ENCODE measurements at places on chromosomes 5 and 9.

DNA sequence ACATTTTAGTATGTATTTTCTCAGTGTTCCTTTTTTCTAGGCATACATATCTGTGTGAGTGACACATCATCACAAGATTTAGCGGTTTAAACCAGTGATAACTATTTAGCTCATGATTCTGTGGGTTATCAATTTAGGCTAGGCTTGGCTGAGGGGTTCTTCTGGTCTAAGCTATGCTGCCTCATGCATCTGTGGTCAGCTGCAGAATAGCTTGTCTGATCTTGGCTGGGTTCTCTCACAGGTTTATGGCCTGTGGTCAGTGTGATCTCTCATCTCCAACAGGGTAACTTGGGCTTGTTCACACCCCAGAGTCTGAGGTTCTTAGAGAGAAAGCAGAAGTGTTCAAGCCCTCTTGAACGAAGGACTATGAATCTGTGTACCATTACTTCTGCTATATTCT lies 363.3 kb downstream of the KDM4C start:
- DNase-seq = no peak

DNA sequence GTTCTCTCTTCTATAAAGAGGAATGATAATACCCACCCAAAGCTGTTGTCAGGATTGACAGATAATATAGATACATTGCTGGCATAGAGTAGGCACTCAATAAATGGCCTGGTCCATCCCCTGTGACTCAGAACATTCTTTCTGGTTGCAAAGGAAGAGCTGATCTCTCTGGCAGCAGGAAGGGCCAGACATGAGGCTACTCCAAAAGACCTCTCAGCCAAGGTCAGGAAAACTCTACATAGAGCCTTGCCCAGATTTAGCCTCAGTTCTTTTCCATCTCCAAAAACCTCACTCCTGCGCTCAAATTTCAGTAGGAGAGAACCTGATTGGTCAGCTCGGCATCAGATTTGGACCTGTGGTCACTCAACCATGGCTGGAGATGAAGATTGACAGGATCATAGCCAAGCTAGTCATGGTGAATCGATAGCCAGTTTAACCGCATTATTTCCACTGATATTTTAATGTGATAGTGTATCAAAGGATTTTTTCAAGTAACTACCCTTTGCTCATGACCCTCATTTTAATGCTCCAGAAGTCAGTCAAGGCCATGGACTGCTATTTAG lies 319.6 kb downstream of the DRD1 start:
- no peak for DNase-seq

DNA sequence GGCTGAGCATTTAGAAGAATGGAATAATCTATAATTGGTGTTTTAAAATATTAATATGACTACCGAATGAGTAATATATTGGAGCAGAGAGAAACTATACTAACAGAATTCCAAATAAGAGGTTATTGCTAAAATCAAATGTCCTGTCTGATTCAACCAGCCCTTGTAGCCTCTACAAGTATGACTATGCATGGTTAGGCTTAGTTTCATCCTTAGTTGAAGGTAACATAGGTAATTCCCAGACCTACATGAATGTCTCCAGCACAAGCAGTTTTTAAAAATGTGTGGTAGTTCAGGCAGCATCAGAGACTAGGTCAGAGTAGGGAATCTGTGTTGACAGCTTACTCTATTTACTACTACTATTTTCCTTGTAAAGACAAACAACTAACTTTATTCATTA lies 51.7 kb upstream of the SLC27A6 start:
- no peak for DNase-seq

DNA sequence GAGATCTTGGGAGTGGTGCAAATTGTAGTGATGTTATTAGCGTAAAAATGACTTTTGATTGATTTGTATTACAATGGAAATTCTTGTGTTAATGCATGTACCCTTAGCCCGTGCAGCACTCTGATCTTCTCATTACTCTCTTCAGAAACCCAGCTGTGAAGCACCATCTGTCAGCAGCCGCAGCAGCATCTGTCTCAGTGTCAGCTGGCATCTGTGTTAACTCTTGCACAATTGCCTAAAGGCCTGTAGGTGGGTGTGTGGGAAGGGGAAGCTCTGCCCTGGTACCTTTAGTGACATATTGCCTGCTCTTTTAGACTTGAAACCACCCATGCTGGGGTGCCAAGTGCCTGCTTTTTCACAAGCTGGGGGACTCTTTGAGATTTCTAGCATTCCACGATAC lies 101.3 kb downstream of the FBXL7 start:
- DNase-seq = peak; percentile 18

GRCh38 chr5:108345541-108346171 lies 36.2 kb downstream of the FBXL17 start:
- peak; percentile 19 for DNase-seq

GRCh38 chr9:133146746-133147411 lies 16.8 kb downstream of the GBGT1 start:
- DNase-seq = no peak

- DNase-seq = no peak
Observed at GRCh38 chr9:30967476-30967875, 1417.0 kb upstream of the ACO1 start.

DNA sequence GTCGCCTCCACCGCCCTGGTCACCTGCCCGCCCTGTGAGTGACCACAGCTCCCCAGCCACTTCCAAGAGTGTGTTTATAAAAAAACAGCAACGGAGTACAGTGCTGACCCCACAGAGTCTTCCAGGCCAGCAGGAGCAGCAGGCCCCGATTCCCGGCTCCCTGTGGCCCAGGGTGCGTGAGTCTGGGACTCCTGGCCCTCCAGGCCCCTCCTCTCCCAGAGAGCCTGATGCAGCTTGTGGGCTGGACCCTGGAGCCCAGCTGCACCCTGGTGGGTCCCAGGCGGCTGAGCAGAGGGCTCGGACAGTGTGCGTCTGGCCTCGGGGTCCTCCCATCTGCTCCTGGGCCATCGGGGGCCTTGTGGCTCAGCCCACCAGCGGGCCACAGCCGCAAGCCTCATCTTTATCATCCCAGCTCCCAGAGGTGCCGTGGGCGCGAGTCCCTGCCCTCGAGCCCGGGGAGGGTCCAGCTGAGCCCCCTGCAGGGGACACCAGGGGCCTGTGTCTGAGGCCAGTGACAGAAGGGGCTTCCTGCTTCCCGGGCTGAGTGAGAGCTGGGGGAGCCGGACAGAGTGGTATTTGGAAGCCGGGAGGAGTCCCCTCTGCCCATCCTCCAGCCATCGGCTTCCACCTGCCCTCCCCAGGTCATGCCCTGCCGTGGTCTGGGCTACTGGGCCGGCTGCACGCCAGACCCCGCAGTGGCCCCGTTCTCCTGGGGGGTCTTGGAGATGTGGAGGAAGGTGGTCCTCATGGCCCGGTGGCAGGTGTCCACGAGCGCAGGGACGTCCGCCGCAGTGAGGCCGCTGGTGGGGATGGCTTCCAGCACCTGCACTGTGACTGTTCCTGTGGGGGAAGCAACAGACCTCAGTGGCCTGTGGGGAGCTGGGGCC lies 10.6 kb downstream of the EGFL7 start:
- no peak for DNase-seq

DNA sequence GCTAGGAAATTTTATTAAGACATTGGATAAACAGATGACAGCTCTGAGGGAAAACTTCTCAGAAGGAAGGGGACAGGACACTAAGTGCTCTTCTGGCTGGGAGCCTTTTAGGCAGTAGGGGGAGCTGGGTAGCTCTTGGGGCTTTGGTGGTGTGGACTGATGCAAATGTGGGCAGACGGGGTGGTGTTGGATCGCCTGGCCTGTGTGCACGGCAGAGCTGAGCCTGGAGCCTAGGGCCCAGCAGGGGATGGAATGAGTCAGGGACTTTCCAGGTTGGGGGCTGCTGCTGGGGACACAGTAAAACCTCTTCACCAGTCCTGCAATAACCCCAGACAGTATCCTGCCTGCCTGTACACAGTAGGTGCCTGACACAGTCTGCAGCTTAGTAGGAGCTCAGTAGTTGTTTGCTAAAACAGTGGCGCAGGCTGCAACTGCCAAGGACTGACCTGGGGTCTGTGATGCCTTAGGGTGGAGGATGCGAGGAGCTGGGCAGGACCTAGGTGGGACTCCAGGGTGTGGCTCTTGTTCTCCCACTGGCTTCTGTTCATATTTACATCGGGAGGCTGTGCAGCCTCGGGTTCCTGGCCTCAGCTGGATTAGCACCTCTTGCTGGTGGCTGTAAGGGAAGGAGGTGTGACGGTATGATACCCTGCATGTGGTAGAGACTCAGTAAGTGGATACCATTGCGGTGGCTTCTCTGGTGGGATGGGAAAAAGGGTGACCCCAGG lies 83.8 kb downstream of the DAB2IP start:
- DNase-seq = no peak

DNA sequence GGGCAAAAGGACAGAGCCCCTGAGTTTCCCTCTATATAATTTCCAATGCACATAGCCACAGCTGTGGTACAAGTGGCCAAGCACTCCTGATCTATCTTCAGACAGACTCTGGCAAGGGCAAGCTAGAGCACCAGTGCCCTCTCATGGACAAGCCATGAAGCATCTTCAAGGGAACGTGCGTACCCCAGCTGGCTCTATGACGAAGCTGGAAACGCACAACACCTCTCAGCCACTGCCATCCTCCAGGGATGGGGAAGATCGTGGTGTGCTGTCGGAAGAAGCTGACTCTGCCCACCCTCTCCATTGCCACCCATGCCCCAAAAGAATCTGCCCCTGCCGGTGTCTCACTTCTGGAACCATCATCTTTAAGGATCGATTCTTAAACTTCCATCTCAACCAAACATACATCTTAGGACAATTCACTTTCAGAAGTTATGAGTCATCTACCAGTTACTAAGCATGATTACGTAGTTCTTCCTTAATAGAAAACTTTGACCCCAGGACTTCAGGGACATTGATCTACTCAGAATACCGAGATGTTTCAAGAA lies 482.9 kb downstream of the AGTPBP1 start:
- peak; percentile 11 for DNase-seq

- no peak for DNase-seq
Observed at GRCh38 chr9:114263853-114264510, 58.9 kb upstream of the ORM1 start.

GRCh38 chr9:4095484-4095883 lies 204.4 kb downstream of the GLIS3 start:
- DNase-seq = no peak

DNA sequence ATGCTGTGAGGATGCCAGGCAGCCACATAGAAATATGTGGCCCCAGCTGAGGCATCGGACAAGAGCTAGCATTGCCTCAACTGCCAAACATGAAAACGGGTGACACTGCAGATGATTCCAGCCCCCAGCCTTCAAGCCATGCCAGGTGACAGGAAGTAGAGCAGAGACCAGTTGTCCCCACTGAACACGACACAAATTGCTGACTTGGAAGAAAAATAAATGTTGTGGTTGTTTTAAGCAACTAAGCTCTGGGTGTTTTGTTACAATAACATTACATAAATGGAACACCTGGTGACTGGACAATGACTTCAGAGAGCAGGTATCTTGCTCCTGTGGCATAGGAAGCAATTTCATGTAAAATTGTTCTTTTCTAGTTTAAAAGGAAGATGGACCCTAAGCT lies 154.2 kb downstream of the KIF4B start:
- no peak for DNase-seq

DNA sequence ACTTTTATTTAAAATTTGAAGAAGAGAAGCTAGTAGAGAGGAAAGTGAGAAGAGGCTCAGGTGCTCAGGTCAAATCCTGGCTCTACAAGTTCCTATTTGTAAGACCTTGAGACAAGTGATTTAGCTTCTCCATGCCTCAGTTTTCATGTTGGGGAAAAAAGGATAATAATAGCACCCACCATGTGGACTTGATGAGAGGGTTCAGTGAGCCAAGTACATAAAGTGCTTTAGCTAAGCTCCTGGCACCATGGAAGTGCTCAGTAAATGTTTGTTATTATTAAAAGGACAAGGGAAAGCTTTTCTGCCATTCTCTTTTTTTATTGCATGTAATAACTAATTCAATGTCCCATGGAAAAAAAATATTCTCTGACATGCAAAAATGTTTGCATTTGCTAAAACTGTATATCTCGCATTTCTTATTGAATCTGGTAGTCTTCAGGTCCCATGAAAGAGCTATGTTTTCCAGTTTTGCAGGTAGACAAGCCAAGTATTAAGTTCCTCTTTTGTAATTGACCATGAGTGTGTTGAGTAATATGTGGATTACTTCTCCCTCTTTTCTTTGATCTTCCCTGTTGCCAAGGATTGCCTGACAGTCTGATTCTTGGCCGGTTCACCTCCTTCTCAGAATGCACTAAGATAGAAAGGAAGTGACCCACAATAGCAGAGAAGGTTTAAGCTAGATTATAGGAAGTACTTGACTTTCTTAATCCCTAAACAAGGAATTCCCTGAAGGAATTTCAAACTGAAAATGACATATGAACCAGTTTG lies 45.6 kb upstream of the TRIM32 start:
- no peak for DNase-seq

GRCh38 chr5:14708551-14708950 lies 44.0 kb downstream of the OTULIN start:
- DNase-seq = no peak

- no peak for DNase-seq
Observed at GRCh38 chr5:168683247-168683926, 104.2 kb upstream of the PANK3 start.

DNA sequence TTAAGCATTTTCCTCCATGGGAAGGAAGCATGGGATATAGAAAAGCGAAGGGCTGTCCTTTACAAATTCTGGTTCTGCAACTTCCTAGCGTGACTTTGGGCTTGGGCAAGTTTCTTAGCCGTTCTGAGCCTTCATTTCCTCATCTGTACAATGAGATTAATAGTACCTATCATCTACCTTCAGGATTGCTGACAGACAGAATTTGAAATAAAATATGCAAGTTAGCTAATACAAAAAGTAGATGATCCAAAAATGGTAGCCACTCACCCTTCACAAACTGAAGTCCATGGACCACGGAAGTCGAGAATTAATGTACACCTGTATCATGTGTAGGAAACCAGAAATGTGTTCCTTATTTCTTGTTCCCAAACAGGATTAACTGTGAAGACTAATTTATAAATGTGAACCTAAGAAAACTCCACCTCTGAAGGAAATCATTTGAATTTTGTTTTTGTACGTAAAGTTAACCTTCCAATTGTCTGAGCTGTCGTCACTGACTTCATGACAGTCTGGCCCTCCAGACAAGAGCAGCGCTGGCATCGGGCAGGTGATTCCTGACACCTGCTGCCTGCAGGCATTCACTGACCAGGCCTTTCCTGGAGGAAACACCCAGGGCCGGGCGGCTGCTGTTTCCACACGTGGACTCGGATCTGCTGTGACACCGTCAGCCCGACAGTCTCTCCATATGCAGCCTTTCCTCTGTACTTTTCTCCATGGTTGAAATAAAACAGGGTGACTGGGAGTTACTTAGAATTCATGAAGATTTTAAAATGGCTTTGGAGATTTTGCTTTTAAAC lies 63.4 kb downstream of the PSMB7 start:
- no peak for DNase-seq

DNA sequence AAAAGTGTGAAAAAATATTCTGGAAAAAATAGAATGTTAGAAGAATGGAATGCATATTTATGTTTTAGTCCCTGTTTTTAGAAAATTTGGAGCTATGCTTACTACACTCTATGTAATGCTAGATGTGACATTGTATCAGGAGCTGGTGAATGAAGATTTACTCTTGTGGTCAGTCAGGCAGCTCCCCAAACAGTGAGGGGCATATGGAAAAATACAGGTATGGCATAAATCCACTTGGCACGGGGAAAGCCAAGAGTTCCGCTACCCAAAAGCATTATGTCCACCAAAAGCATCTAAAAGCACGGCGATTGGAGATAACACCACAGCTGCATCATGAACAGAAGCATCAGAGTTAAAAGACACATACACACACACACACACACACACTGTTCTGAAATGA lies 220.2 kb upstream of the KLF9 start:
- no peak for DNase-seq

All from SHP77 treated with DMSO at 0.1 percent for 48 hours (cell line).